ENCODE measurements at places on chromosomes 1 and 21.

DNA sequence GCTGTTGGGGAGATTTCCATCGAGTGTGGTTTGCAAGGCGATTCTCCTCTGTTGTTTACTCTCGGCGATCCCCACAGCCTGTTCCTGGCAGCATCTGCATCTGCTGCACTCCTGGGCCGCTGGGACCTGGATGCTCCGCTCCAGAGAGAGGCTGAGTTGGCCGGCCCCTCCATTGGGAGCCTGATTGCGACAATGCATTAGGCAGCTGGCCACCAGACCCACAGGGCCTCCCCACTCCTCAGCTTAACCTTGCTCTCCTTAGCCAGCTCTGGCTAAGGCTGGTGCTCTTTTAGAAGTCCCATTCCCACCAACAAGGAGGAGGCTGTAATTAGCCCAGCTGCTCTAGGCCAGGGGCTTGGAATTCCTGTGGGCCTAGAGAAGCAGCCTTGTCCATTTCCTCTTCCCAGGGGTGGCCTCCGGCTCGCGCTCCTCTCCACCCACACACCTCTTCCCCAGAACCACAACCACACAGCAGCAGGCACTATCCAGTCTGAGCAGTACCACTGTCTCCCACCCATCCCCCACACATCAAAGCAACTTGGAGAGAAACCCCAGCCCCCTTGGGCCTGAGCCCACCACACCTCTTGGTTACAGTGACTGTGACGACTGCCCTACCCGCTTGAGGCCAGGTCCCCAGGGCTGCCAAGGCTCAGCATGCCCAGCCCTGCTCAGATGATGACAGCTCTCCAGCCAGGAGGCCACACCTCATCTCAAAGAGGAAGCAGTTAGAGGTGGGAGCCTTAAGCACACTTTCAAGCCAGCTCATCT, 193.8 kb upstream of the EDN2 start:
- DNase-seq = peak; percentile 75

- DNase-seq = no peak
Observed at GRCh38 chr1:167689567-167689920, 32.2 kb upstream of the MPZL1 start.

GRCh38 chr1:81682490-81682889, 118.2 kb upstream of the ADGRL2 start:
- peak; percentile 53 for DNase-seq

GRCh38 chr21:42962380-42963007, 11.9 kb upstream of the PKNOX1 start:
- DNase-seq = no peak

DNA sequence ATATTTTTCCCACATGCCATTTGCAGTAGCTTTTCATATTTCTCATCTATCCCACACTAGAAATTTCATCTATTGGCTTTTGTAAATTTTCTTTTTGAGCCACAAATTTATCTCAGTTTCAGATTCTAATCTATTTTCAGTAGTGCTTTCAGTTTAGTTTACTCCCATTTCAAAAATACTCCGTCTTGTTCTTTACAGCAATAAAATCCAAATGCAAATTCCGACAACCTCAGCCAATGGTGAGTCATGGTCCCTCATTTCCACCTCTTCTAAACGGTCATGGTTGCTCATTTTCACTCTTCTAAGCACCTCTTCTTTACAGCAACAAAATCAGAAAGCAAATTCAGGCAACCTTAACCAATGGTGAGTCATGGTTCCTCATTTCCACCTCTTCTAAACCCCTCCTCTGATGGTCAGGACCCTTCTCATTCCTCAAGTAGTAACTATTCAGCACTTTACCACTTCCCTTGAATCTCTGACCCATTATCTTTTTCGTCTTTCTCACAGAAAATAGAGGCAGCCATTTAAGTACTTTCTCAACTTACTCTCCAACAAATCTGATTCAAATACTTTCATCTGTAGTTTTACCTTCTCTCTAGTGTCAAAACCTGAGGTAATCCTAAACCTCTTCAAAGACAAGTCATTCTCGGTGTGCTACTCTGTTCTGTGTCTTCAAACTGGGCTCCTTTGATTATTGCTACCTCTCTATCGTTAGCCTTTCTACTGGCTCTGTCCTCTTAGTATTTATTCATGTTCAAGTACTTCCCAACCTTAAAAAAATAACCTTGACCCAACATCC, 34.4 kb downstream of the C21orf91 start:
- no peak for DNase-seq

DNA sequence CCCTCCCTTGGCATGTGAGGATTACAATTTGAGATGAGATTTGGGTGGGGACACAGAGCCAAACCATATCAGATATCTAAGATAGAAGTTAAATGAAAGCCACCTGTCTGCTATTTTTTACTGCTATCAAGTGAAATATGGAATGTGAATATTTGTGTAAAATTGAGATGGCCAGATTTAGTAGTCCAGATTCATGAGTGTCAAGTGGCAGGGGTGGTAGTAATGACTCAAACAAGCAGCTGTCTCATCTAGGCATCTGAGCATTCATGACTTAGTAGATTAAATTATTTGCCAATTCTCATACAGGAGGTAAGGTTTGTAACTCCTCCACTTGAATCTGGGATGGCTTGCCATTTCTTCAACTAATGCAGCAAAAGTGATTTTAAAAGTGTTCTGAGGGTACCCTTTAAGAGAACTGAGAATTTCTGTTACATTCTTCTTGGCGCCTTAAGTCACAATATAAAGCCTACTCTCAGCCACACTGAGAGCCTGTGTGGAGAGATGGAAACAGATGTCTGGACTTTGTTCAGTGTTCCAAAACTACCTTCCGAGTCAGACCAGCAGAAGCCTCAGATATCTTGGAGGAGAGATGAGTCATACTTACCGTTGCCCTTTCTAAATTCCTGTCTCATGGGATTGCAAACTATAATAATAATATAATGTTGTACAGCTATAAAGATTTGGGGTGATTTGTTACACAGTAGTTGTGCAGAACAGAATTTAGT, 1065.6 kb upstream of the TMPRSS15 start:
- DNase-seq = peak; percentile 8

DNA sequence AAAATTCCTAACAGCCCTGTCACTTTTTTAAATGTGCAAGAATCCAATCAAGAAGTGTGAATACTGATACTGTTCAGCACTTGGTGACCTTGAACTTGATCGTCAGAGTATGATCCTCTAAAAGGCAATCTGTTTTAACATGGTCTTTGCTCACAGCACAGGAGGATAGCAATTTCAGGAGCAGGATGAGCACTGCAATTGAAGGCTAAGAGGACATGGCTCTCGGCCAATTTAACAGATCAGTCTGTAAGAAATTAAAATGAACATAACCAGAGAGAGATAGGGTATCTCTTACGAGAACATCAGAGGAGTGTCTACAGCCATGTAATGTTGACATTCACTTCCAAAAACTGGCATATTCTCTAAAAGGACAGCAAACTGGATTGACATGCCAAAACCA, 243.1 kb downstream of the LTN1 start:
- no peak for DNase-seq

- DNase-seq = no peak
Observed at GRCh38 chr1:26627954-26628353, 67.9 kb upstream of the ARID1A start.

DNA sequence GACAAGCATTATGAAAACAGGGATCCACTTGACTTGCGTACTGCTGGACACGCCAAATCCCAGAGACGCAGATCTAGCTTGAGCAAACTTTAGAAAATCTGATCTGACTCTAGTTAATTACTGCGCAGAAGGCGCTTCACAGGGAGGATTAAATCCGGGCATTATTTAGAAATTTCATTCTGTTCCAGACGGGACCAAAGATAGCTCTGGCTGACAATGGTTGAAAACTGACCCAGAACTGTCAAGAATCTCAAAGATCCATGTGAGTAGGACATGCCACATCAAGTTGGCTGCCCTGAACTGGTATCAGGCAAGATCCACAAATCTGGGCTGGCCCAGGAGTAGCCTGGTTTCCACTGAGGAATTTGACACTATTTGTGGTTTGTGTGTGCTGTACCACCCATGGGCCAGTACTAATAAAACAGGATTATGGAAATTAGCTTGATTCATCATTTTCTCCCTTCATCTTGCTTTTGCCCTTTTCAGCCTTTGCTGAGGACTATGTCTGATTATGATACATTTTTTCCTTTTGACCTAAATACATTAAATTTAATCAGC, 171.0 kb downstream of the VAV3 start:
- DNase-seq = peak; percentile 11

DNA sequence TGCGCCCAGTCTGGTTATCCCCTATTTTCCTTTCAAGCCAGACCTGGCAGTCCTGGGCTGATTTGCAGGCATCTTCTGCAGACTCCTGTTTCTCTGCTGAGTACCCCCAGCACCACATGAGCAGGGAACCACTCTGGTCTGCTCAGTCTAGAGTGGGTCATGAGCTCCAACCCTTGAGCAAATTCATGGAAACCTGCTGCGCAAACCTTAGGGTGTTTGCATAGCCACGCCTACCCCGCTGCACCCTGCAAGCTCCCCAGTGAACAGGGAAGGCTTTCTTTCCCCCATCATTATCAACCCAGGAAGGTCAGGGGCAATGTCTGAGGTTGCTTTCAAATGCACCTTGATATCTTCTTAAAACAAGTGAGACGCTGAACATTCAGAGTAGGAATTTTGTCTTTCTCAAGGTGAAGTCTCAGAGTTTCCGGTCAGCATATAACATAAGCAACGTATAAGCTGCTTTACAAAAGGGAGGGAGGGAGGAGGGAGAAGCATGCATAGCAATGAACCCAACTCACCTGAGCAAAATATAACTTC, 11.1 kb upstream of the KCNE1 start:
- no peak for DNase-seq

- DNase-seq = no peak
Observed at GRCh38 chr1:247104965-247105364, 809 bp upstream of the ZNF669 start.

DNA sequence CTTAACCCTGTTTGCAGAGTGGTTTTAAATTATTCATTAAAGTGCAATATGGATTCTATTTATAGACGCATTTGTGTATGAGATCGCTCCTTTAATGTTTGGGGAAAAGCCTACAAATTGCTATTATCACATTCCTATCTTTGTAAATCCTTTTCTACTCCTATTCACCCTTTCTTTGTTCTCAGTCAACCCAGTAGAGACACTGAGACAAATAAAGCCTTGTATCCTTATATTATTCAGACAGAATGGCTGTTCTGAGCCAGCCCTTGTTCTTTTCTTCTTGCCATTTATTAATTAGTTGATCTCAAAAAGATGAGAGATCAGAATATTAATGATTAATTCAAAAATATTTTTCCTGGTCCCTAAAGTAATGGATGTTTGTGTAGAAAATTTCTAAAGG, 8.4 kb downstream of the PCBP3 start:
- no peak for DNase-seq

DNA sequence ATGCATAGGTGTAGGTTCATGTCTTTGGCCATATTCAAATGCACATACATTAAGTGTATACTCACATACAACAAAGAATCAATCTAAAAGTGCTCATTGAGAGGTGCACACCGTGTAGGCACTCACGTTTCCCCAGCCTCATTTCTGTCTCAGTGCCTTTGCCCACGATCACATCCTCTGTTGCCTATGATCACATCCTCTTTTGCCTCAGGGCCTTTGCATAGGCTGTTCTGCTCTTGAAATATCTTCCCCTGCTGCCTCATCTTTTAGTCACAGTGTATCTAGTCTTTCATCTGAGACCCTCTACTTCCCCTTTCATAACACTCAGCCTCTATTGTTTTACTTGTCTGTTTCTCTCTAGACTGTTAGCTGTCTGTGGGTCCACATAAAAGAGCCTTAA, 69.3 kb downstream of the FOXD2 start:
- no peak for DNase-seq

- DNase-seq = no peak
Observed at GRCh38 chr1:27010226-27010994, 2.2 kb downstream of the TENT5B start.

GRCh38 chr1:158248118-158248517, 6.1 kb upstream of the CD1A start:
- DNase-seq = no peak

- DNase-seq = no peak
Observed at GRCh38 chr1:36699113-36699911, 216.6 kb upstream of the CSF3R start.

- no peak for DNase-seq
Observed at GRCh38 chr1:1881727-1882126, 9.2 kb downstream of the GNB1 start.

DNA sequence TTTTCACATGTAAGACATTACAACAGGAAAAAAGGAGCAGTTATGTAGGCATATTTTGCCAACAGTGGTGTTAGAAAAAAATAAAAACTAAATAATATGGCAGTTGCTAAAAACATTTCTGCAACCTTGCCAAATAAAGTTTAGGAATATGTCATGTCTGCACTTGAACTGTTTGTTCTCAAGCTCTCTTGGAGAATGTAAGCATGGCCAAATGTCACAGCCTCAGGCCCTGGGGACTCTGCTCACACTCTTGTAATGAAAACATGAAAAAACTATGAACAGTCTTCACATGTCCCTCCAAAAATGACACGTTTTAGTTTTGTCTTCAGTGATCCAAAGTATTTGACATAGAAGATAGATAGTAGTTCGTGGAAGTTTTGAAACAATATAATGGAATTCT, 753.3 kb downstream of the LTN1 start:
- DNase-seq = no peak

DNA sequence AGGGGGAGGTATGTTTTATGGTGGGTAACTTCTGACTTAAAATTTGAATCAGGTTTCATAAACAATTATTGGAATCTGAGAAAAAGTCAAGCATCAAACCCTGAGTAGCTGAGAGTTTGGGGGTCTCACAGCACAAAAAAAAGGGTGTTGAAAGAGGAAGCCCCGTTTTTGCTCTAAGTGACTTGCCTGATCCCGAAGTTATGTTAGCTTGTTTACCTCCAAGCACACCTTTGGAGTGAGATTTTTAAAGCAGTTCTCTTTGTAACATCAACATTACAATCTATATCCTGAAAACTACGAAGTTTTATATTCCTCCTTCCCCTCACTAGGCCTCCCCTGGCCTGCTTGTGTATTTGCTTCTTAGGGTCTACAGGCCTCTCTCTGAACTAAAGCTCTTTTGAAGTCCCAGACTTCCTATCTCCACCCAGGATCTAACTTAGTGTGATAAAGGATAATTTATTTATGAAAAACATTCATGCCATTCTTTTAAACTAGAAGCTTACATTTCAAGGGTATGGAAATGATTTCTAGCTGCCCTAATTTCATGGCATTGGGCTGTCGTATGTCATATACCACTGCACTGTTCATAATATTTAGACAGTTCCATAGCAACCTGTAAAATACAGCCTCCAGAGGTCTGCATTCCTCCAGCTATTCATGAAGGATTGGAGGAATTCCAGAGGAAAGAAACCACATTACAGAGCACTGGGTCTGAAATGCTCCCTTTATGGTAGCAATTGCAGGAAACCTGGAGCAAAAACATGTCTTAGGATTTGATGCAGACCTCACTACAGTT, 36.1 kb upstream of the RGS1 start:
- peak; percentile 73 for DNase-seq

DNA sequence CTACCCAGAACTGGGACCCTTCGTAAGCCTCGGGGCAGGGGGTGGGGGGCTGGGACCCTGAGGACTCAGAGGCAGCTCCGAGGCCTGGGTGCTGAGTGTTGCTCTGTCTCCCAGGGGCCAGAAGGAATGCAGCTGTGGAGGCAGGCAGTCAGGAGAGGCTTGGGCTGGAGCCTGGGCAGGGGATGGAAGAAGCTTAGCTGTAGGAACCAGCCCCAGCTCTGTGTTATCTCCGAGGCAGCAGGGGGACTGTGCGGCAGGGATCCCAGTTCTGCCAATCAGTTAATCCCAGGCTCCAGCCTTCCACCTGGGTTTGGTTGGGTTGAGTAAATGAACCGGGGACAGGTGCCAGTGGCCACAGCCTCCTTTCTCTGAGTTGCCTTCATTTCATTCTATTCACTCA, 8.2 kb upstream of the GRIK3 start:
- no peak for DNase-seq

GRCh38 chr1:22613951-22614350, 22.5 kb upstream of the C1QA start:
- DNase-seq = no peak

All from urothelium cell line (cell line).